ENCODE measurements at places on chromosomes 11 and 22. TPM values are rescaled to one million over a fixed set of nuclear protein-coding genes. Genes with fewer than 3 reads are reported as not detected.

TBX10 gene
- total RNA-seq = 0.37 TPM

DNA sequence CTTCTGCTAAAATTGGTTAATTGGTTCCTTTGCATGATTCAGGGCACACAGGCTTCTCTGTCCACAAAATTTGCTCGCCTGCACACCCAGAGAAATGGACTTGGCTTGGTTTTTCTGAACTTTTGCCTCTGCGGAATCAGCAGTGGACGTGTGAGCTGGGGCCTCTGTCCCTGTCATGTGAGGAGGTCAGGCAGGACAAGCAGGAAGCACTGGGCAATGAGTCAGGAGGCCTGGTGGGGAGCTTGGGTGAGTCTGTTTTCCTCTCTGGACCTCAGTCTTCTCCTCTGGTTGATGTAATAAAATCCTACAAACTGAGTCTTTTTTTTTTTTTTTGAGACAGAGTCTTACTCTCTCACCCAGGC is 10.4 kb upstream of the CELSR1 start:
- DNase-seq = peak; percentile 80

DNA sequence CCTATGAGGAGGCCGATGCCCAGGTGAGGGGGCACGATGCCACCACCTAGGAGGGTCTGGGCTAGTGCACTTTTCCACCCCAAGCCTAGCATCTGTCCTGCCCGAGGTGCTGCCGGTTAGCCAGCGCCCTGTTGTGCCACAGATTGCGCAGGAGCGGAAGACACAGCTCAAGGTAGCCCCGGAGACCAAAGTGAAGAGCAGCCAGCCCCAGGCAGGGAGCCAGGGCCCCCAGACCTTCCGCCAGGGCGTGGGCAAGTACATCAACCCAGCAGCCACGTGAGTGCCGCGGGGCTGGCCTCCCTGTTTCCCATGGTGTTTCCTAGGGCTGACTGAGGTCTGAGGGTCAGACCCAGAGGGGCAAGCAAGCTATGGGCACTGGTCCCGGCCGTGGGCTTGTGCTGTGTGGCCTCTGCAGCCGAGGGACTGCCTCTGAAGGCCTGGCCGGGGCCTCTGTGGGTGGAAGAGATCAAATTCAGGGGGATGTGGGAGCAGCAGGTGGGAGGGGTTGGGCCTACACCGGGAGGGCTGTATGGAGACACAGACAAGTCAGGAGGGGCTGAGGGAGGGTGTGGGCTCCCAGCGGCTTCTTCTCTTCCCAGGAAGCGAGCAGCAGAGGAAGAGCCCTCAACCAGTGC is 29.1 kb downstream of the PPIL2 start:
- DNase-seq = no peak

DNA sequence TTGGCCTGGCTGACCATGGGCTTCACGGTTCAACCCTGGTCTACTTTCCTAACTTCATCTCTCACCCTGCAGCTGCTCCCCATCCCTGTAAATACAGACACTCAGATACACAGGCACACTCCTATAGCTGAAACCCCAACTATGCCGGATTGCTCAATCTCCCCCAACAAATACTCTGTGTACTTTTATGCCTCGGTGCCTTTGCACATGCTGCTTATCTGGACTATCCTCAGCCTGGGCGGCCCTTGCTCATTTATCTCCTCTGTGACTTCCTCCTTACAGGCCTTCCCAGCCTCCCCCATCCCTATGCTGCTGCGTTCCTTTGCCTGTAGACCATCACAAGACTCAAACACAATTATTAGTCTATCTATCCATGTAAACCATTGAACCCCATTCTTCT is 76.6 kb downstream of the PKNOX2 start:
- DNase-seq = no peak

DNA sequence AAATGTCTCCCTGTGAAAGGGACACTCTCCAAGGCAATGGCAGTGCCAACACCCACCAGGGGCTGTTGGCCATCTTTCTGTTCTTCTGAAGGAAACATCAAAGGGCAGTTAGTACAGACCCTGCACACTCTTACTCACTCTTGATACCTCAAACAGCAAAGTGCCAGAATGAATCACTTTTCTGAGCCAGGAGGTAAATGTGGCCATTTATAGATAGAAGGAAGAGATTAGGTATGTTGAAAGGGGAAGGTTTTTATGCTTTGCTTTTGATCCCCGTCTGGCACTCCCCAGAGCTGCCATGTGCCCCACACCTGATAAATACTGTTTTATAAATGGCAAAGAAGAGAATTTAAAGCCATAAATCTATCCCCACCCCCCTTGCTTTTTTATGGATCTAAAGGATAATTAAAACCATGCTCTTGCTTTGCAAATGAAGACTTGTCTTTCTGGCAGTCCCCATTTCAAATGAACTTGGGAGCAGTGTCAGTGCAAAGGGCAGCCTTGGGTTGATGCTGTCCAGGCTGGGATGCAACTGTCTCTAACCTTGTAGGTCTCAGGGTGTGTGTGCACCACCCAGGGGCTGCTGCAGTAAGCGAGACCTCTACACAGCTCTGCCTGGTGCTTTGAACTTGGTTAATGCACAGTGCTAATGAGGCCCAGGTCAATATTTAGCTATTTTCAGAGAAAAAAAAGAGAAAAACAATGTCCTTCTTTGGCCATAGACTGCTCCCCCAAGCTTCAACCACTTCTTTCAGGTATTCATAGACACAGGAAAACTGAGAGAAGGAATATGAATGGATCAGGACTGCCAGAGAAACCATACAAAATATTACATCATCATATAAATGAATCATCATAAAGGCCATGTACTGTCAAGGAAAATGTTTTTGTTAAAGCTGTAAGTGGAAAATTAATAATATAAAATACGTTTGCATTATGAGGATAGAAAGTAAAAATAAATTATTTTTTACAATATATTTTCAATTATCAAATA is 207.5 kb downstream of the ETS1 start:
- no peak for DNase-seq

RBX1 gene
- 65.9 TPM for total RNA-seq

MS4A3 gene
- total RNA-seq = not detected

GRCh38 chr22:29801153-29801552 is 34.0 kb downstream of the UQCR10 start:
- no peak for DNase-seq

DNA sequence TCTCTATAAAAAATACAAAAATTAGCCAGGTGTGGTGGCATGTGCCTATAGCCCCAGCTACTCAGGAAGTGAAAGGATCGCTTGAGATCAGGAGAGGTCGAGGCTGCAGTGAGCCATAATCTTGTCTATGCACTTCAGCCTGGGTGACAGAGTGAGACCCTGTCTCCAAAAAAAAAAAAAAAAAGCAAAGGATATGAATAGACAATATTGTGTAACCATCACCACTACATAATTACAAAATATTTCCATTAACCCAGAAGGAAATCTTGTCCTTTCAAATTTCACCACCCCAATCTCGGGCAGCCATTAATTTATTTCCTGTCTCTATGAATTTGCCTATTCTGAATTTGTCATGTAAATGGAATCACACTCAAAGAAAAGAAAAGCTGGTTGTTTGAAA is 21.2 kb downstream of the RSF1 start:
- DNase-seq = no peak

DNA sequence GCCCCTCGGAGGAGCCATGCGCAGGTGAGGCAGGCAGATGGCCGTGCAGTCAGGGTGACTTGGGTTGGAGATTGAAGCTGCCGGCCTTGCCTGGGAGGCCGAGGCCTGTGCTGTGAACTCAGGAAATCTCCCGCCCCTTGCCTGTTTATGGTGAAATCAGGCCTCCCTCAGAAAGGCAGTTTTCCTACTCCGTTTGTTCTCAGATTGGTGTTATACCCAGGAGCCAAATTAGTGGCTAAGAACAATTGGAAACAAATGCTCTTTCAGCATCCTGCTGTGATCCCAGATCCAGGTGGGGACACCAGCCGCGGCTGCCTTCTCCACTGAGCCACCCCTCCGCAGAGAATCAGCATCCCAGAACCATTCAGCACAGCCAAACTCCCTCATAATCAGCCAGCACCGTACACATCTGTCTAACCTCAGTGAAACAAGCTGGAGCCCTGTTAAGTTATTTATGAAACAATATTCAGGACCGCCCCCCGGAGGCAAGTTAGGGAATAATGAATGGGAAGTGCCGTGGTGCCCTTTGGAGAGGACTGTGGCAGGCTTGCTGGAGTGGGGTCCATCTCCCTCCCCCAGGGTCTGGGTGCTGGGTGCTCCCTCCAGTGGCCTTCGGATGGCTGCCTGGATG is 60.0 kb downstream of the PKNOX2 start:
- peak; percentile 48 for DNase-seq

REXO2 gene
- total RNA-seq = 161 TPM

GRCh38 chr11:82523141-82523540 is 210.5 kb downstream of the FAM181B start:
- no peak for DNase-seq

DNA sequence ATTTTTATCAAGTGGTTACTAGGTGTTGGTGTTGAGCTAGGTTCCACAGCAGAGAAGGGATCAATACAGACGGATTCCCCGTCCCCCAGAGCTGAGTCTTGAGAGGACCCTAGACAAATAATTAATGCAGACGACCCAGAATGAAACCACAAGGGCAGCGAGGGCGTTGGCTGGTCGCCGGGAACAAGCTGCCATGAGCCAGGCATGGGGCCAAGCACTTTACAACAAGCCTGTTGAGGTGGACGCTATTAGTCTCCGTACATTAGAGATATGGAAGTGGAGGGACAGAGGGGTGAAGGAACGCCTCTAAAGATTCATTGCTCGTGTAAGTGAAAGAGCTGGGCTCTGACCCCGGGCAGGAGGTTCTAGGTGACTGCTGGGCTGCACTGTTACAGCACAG is 77.1 kb upstream of the EIF3D start:
- DNase-seq = peak; percentile 71

- DNase-seq = no peak
Observed at GRCh38 chr11:123091506-123091905, 29.6 kb upstream of the HSPA8 start.

- DNase-seq = no peak
Observed at GRCh38 chr11:82776377-82776776, 42.7 kb upstream of the FAM181B start.

- no peak for DNase-seq
Observed at GRCh38 chr22:27959335-27960090, 40.5 kb upstream of the PITPNB start.

- peak; percentile 64 for DNase-seq
Observed at GRCh38 chr22:37508431-37508992, 10.7 kb downstream of the CARD10 start.

- DNase-seq = peak; percentile 78
Observed at GRCh38 chr22:27801616-27802345, at the start of gene MN1. Gene MN1 (minus strand): TSS chr22:27801756. CDS start chr22:27800543, 1,213 bp downstream.

ANO5 gene
- 78.5 TPM for total RNA-seq

DNA sequence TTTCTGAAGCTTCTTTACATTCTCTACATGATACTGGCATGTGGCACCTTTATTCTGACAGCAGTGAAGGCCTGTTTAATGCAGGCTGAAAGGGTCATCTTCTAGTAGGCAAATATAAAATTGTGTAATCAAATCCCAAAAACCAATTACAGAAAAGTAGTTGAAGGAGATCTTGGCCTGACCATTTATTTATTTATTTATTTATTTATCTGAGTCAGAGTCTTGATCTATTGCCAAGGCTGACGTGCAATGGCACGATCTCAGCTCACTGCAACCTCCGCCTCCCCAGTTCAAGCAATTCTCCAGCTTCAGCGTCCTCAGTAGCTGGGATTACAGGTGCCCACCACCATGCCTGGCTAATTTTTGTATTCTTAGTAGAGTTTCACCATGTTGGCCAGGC is 22.7 kb upstream of the CECR2 start:
- DNase-seq = no peak

GRCh38 chr11:17719938-17720795 is 796 bp downstream of the MYOD1 start:
- no peak for DNase-seq

DNA sequence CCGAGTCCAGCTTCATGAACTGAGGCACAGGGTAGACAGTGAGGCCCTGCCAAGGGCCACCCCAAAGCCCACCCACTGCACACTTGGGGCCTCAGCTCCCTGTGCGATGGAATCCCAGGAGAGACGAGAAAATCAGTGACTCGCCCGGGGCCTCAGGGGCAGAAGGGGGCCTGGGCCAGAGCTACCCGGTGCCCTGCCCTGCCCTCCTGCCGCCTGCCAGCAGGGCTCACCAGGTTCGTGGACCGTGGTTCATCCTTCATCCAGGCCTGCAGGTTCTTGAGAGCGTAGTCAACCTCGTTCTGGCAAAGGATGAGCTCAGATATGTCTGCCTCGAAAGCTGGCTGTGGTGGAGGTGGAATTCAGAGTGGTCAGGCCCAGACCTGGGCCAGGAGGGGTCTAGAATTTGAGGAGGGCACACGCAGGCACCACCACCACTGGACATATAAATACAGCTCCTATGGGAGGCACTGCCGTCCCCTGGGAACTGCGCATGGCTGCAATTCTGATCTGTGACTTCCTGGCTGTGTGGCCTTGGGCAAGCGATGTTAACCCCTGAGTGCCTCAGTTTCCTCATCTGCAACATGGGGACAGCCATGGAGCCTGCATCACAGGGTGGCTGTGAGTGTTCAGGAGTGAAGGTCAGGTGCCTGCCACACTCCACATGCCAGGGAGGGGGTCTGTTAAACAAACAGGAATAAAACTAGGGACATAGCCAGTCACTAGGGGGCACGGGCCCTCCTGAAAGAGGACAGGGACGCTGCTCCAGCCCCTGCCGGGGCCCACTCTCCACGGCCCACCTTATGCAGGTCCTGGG is 7.5 kb downstream of the ALDH3B2 start:
- DNase-seq = no peak

GRCh38 chr22:19826619-19826950 is 28.1 kb downstream of the GNB1L start:
- no peak for DNase-seq

GRCh38 chr22:35505399-35506258 is 35.0 kb upstream of the RASD2 start:
- DNase-seq = no peak

CADM1 gene
- total RNA-seq = 38.5 TPM

DNA sequence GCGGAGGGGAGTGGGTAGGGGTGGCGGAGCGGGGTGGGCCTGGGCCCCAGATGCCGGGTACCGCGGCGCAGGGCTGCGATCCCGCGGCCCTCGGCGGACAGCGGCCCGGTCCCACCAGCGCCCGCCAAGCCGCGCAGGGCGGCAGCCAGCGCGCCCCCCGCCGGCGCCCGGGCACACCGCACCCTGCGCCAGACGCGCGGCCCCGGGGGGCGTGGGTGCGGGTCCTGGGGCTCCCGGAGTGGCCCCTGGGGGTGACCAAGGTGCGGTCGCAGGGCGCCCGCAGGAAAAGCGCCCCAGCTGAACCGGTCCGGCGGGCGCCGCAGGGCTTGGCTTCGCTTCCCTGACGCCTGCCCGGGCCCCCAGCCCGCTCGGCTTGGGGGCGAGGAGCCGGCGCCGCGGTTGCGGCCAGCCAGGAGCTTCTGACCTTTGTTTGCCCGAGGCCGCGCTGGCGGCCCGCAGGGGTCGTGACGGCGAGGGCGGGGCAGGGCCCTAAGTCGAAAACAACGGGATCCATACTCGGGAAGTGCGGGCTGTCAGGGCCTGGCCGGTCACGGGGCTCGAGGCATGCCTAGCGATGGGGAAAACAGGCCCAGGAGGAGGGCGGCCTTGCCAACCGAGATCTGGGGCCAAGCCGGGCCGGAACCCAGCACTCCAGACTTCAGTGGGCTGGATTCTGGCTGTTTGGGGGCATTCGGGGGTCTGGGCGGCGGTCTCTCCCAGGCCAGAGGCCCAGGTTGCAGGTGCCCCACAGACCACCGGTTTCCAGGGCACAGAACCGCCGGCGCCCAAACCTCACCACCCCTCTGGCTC is 581 bp upstream of the AP5B1 start:
- peak; percentile 57 for DNase-seq

PHLDA2 gene
- 0.99 TPM for total RNA-seq

- DNase-seq = no peak
Observed at GRCh38 chr11:34519595-34520235, 6.1 kb upstream of the ELF5 start.

UPK3A gene
- total RNA-seq = 0.25 TPM

- DNase-seq = peak; percentile 56
Observed at GRCh38 chr11:43942662-43943371, 380 bp downstream of the C11orf96 start.

P2RY2 gene
- total RNA-seq = 19.7 TPM
